ENCODE measurements at places on chromosomes 1 and 21.

DNA sequence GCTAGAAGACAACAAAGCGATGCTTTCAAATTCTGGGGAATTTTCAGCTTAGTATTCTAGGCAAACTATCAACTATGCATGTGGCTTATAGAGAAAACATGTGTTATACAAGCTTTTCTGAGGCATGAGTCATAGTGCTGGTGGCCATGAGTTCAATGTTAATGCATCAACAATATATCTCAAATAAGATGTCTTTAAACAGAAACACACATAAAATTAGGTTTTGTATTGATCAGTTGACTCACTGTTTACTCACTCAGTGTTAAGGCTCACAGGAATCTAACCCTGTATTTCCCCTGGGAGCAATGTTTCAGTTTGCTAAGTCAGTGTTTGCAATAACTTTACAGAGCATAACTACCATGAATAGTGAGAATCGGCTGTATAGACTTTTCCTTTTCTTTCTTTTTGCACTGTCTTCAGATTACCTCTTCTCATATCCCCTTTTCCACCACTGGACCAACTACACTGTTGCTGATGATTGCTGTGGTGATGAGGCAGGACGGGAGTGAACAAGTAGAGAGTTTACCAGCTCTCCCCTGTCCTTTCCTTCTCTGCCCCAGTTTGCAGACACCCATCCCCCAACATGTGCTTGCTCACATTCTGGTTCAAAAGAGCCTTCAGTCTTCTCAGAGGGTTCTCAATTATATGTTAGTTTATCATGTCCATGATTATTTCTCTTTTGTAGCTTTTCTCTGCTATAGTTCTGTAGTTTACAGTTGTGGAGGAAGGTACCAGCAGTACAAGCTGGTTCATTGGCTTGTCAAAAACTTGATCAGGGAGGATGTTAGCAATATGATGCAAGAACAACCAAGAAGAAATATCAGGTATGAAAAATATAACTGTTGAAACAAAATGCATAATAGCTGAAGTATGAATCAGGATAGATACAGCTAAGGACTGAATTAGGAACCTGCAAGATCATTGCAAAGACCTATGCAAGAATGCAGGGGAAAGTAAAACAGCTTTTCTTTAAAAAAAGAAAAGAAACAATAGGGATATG lies 23.9 kb downstream of the CD2 start:
- DNase-seq, result no peak

DNA sequence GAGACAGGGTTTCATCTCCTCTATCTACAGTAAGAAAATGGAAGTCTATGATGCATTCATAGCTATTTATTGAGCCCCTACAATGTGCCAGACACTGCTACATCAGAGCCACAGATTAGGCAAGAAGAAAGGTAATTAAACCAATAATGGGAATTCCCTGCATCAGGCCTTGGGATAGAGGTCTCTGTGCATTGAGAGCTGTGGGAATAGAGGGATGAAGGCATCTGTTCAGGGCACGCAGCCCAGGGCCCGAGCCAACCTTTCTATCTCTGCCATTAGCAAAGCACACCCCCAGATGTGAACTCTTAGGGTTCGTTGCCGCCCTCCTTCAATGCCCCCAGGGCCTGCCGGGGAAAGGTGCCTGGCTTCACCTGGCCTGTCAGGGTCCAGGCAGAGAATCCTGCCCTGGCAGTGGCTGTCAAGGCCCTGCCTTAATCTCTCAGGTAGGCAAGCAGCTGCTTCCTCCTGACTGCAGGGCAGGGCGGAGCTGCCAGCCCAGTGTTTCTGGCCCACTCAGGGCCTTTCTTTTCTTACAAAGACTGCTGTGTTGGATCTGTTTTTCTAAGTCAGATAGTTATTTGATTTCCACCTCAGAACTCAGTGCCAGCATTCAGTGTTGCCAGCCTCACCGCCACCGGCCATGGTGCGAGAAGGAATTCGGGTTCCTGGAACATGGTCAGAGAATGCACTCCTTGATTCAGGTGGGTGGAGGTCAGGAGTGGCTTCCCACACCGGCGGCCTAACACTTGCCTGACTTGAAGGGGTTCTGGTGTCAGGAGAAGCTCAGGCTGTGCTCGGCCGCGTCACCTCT lies 76.1 kb downstream of the PGM1 start:
- no peak for DNase-seq

DNA sequence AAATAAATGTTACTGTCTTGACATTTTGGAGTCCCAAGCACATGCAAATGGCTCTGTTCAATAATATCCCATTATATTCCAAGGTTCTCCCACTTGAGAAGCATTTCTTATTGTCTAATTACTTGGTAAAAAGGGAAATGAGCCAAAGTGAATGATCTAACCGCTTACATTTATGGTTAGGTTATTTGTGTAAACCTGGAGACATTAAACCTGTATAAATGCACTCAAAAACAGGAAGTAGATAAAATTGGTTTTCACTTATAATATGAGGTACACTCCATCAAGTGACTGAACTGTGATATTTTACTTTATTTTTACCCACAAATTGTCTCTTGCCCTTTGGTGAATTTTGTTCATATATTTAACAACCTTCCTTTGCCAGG lies 26.8 kb downstream of the KIF1B start:
- DNase-seq, result no peak

DNA sequence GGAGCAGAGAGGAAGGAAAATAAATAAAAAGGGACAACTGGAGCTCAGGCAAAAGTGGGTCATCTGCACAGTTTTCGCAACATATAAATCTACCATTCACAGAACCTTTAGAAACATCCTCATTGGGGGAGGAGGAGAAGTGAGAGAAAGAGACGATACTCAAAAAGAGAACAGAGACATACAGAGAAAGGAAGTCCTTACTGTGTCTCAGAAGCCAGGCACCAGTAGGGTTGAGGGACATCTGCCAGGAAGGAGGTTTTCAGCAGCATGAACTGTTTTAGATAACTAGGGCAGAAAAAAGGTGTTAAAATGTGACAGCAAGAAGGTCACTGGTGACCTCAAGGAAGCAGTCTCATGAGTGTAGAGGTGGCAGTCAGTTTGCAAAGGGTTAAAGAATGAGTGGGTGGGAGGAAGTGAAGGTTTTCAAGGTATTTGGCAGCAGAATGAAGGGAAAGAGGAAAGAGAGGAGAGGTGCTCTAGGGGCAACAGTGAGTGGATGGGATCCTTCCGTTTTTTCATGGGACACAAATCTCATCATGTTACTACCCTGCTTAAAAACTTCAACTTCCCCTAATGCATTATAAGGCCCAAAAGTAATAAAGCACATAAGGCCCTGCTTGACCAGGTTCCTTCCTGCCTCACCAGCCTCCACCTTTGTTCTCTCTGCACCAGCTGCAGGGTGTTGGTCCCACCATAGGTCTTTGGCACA lies 9.5 kb downstream of the JAK1 start:
- DNase-seq, result no peak

GRCh38 chr1:224592636-224593582 lies 23.2 kb upstream of the CNIH3 start:
- DNase-seq, result no peak

GRCh38 chr21:28118570-28118969 lies 874.1 kb downstream of the LTN1 start:
- DNase-seq, result no peak

DNA sequence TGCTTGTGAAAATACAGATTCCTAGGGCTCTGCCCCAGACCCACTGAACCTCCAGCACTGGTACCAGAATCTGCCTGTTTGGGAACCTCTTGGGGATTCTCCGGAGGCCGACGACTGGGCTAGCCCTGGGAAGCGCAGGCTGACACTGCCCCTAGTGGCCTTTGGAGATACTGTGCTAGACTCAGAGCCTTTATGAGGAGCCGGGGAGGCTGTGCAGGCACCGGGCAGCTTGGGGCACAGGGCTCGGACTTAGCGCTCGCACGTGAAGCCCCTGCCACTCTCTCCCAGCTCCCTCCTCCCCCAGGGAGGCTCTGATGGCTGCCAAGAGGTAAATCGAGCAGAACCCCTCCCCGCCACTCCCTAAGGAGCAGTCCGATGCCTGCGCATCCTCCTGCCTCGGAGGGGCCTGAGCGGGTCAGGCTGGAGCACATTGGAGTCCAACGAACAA lies 144.6 kb upstream of the TNR start:
- no peak for DNase-seq

DNA sequence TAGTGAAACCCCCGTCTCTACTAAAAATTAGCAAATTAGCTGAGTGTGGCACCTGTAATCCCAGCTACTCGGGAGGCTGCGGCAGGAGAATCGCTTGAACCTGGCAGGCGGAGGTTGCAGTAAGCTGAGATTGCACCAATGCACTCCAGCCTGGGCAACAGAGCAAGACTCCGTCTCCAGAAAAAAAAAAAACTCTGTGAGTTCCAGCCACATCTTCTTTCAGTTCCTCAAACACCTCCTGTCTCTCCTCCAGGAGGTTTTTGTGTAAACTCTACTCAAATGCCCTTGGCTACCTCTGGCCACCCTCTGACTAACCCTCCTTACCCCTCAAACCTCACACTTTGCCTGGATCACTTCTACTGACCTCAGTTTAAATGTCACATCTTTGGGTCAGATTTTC lies 38.1 kb downstream of the RCSD1 start:
- no peak for DNase-seq

GRCh38 chr1:207156095-207156494 lies 52.1 kb downstream of the C4BPA start:
- no peak for DNase-seq

DNA sequence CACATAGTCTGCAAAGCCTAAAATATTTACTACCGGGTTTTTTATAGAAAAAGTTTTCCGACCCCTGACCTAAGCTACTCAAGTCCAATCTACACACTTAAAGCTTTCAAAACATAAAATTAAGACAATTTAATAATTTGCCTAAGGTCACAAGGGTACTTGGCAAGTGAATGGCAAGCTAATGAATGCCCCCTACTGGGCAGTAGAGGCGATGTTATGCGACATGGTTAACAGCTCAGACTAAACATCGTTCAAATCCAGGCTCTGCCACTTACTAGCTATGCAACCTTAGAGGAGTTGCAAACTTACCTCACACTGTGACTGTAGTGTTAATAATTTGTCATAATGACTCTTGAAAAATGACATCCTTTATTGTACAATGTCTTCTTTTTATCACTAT lies 317.2 kb upstream of the NFIA start:
- DNase-seq, result no peak

- DNase-seq, result no peak
These were observed 479.8 kb upstream of the VAMP3 start for GRCh38 chr1:7290971-7291970.

DNA sequence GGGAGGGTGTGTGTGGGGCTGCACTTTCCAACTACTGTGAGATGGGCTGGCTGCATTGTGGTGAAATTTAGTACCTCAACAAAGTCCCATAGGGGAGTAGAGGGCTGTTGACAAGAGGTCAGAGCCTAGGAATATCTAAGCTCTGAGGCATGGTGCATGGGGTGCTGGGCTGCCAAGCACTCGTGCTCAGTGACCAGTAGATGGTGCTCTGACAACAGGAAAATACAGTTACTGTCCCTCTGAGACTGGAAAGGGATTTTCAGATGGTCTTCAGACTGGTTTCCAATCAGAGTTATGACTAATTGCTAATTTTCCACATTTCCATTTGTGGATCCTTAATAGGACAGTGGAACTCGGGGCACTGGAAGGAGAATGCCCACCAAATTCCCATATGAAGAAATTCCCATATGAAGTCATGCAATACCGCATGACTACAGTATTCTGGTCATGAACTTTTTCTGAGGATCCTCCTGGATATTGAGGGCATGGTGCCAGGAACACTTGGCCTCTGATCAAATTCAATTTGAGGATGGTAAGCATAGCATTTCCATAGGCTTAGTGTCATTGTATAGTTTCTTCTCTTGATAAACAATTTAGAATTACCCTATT lies 4.1 kb upstream of the CACNA1E start:
- no peak for DNase-seq

GRCh38 chr1:22443332-22443731 lies 8.3 kb upstream of the ZBTB40 start:
- DNase-seq, result no peak

DNA sequence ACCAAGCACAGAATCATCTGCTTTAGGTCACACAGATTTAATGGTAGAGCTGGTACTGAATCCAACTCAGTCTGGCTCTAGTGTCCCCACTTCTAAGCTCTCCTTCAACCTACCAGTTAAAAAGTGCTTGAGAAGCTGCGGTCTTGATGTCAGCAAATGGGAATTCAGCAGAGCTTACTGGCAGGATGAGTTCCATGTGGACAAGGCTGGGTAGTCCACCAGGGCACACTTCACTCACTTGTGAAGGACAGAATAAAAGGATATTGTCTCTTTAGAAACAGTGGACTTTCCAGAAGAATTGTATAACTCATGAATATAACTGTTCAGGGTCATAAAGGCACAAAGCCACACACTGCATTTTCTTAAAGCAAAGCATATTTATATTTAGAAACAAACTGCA lies 35.1 kb upstream of the GUCA2B start:
- DNase-seq, result no peak

GRCh38 chr21:21955204-21955603 lies 957.0 kb downstream of the NCAM2 start:
- no peak for DNase-seq

GRCh38 chr1:164163289-164163849 lies 395.6 kb upstream of the PBX1 start:
- DNase-seq, result no peak

GRCh38 chr1:14049965-14050364 lies 350.0 kb downstream of the PRDM2 start:
- no peak for DNase-seq

All from stimulated activated CD8-positive, alpha-beta memory T cell treated with anti-CD3 and anti-CD28 coated beads, Interleukin-12 subunit alpha, Interleukin-12 subunit beta, amount 100 ng/mL, for 1 hour (primary cell).